CD4-positive, alpha-beta T cell (primary cell): ENCODE measurements at places on chromosomes 1 and 21. TPM values are rescaled to one million over a fixed set of nuclear protein-coding genes. Genes with fewer than 3 reads are reported as not detected.

DNA sequence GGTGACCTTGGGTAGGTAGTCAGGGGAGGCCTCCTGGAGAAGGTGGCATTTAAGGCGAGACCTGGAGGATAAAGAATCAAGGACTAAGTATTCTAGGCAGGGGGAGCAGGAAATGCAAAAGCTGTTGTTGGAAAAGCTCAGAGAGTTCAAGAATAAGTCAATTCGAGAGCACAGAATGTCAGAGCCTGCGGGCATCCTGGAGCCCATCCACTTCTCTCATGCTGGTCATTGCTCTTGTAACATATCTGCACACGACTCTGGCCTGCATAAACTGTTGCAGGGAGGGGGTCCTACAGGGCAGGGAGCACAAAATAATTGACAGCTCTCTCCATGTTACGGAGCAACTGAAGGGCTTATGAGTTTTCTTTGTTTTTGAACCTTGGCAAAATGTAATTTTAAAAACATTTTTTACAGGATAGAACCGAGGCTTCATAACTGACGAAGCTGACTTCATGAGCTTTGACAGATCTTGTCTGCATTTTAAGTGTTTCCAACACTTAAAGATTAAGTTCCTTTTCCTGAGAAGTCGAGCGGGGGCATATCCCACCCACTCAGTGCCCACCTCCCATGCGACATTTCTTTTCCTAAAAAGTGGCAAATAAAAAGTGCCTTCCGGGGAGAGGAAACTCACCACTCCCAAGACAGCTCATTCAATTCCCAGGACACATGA is 4.2 kb downstream of the PLA2G5 start:
- H3K4me3 ChIP-seq = no peak overlapping the region
- DNase-seq = no peak
- no peaks in the 10 kb centered on the region for H3K27me3 ChIP-seq
- no peaks in the 10 kb centered on the region for H3K4me1 ChIP-seq
- H3K36me3 ChIP-seq = no peaks in the 10 kb centered on the region
- no peak overlapping the region for H3K27ac ChIP-seq

- no peak overlapping the region for H3K4me3 ChIP-seq
- no peaks in the 10 kb centered on the region for H3K36me3 ChIP-seq
- H3K27ac ChIP-seq = no peak overlapping the region
- H3K27me3 ChIP-seq = peaks cover 2% of the 10 kb centered on the region
- H3K4me1 ChIP-seq = peaks cover 31% of the 10 kb centered on the region
Measured at GRCh38 chr1:3029991-3030662, 8.9 kb downstream of the ACTRT2 start.

The FAM78B gene
- 0.11 TPM for total RNA-seq

The HMGCS2 gene
- not detected for total RNA-seq

GRCh38 chr1:58089898-58090534 is 456.5 kb downstream of the OMA1 start:
- H3K4me3 ChIP-seq = no peak overlapping the region
- H3K27me3 ChIP-seq = no peaks in the 10 kb centered on the region
- H3K36me3 ChIP-seq = no peaks in the 10 kb centered on the region
- H3K27ac ChIP-seq = no peak overlapping the region
- no peak for DNase-seq

DNA sequence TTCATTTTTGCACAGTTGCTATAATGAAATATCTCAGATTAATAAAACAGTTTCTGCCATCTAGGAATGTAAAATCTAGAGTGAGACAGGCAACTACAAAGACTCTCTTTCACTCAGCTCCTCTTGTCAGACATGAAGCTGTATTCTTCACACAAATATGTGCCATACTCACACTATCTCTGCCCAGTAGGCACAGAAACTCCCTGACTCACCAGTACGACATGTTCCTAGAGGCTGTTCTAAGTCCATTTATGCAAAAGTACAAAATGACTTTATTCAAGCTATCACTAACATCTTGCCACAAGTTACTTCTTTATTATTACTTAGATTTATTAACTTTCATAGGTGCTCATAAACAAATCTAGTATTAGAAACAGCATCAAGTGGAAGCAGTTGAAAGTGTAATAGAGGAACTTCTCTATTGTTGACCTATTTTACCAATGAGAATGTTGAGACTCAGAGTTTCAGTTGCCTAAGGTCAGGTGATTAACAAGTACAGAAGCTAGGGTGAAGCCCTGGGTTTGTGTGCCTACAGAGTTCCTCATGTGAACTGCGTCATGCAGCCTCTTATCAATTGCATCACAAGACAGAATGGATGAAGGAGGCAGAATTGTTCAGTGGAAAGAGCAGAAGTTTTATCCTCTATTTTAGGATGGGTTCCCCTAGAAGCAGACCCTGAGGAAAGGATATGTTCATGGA is 98.9 kb downstream of the RGS2 start:
- no peak overlapping the region for H3K27ac ChIP-seq
- no peak overlapping the region for H3K4me3 ChIP-seq
- no peaks in the 10 kb centered on the region for H3K36me3 ChIP-seq
- no peak for DNase-seq
- no peaks in the 10 kb centered on the region for H3K4me1 ChIP-seq

DNA sequence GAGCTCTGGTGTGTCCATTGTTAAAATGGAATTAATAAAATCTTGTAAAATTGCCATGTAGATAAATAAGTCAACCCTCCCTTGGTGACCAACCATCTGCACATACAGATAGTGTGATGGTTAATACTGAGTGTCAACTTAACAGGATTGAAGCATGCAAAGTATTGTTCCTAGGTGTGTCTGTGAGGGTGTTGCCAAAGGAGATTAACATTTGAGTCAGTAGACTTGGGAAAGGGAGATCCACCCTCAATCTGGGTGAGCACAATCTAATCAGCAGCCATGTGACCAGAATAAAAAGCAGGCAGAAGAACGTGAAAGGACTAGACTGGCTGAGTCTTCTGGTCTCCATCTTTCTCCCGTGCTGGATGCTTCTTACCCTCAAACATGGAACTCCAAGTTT is 174.8 kb downstream of the LTN1 start:
- H3K27ac ChIP-seq = no peak overlapping the region
- no peak overlapping the region for H3K4me3 ChIP-seq
- DNase-seq = no peak
- no peaks in the 10 kb centered on the region for H3K4me1 ChIP-seq
- H3K36me3 ChIP-seq = no peaks in the 10 kb centered on the region
- H3K27me3 ChIP-seq = no peaks in the 10 kb centered on the region

GRCh38 chr1:160858097-160858496 is 4.6 kb downstream of the CD244 start:
- H3K4me1 ChIP-seq = peaks cover 27% of the 10 kb centered on the region
- no peak for DNase-seq
- no peaks in the 10 kb centered on the region for H3K36me3 ChIP-seq
- no peak overlapping the region for H3K4me3 ChIP-seq
- H3K27me3 ChIP-seq = no peaks in the 10 kb centered on the region
- no peak overlapping the region for H3K27ac ChIP-seq

The CDCA8 gene
- 0.36 TPM for total RNA-seq

DNA sequence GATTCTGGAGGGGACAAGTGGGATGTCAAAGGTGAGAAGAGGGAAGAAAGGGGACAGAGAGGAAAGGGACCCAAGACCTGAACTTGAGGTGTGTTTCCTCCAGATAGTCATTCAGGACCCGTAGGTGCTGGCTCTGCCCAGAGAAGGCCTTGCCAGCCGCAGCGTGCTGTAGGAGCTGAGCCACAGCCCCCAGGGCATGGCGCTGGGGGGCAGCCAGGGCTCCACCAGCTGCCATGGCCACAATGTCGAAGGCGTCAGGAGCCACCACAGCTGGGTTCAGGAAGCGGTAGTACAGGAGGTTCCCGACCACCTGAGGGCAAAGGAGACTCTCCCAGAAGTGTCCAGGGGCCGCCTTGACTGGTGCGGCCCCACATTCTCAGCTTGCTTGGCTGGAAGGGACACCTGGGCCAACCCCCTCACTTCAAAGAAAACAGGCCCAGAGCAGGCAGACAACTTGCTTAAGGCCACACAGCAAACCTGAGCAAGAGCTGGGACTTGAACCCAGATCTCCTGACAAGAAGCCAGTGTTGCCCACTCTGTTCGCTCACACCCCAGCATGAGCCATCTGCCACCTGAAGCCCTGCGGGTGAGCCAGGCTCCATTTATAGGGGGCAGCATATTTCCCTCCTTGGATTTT is 34.0 kb upstream of the MEF2D start:
- no peaks in the 10 kb centered on the region for H3K27me3 ChIP-seq
- H3K36me3 ChIP-seq = no peaks in the 10 kb centered on the region
- no peaks in the 10 kb centered on the region for H3K4me1 ChIP-seq
- DNase-seq = no peak
- no peak overlapping the region for H3K27ac ChIP-seq

DNA sequence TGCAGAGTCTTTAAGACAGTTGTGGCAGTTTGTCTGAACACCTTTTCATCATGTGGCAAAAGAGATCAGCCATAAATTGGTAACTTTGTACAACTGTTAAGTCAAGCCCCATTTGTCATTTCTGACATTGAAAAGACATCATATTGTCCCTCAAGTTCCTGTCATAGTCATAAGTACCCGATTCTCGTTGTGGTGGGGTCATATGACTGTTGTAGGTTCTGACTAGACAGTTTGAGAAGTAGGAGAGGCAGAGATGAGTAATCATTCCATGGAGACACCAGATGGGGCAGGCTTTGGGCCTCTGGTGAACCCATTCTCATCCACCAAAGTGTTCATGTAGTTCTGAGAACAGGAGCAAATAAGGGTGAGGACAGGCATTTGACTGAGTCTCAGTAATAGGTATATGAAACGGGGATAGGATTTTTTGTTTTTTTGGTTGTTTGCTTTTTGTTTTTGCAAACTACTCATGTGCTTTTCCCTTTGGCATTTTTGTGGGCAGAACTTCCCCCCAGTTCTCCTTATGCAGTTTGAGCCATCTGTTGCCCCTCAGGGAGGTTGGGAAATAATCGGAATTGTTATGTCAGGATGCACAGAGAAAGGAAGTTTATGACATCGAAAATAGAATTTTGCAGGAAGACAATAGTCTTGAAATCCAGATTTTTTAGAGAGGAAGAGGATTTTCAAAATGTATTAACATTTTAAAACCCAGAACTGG is 86.9 kb upstream of the KCNE2 start:
- H3K36me3 ChIP-seq = no peaks in the 10 kb centered on the region
- H3K27ac ChIP-seq = no peak overlapping the region
- no peaks in the 10 kb centered on the region for H3K27me3 ChIP-seq
- no peaks in the 10 kb centered on the region for H3K4me1 ChIP-seq
- H3K4me3 ChIP-seq = no peak overlapping the region

- H3K36me3 ChIP-seq = no peaks in the 10 kb centered on the region
- H3K4me1 ChIP-seq = no peaks in the 10 kb centered on the region
- no peak overlapping the region for H3K27ac ChIP-seq
- no peak overlapping the region for H3K4me3 ChIP-seq
Measured at GRCh38 chr1:60963167-60963940, 119.0 kb upstream of the NFIA start.

GRCh38 chr1:75589637-75590036 is 21.3 kb downstream of the SLC44A5 start:
- no peaks in the 10 kb centered on the region for H3K4me1 ChIP-seq
- DNase-seq = no peak
- no peaks in the 10 kb centered on the region for H3K36me3 ChIP-seq
- no peak overlapping the region for H3K4me3 ChIP-seq
- H3K27me3 ChIP-seq = peaks cover 5% of the 10 kb centered on the region

GRCh38 chr1:162138599-162139181 is 69.2 kb downstream of the NOS1AP start:
- no peaks in the 10 kb centered on the region for H3K36me3 ChIP-seq
- no peak overlapping the region for H3K27ac ChIP-seq
- no peaks in the 10 kb centered on the region for H3K4me1 ChIP-seq
- peaks cover 7% of the 10 kb centered on the region for H3K27me3 ChIP-seq
- no peak overlapping the region for H3K4me3 ChIP-seq

DNA sequence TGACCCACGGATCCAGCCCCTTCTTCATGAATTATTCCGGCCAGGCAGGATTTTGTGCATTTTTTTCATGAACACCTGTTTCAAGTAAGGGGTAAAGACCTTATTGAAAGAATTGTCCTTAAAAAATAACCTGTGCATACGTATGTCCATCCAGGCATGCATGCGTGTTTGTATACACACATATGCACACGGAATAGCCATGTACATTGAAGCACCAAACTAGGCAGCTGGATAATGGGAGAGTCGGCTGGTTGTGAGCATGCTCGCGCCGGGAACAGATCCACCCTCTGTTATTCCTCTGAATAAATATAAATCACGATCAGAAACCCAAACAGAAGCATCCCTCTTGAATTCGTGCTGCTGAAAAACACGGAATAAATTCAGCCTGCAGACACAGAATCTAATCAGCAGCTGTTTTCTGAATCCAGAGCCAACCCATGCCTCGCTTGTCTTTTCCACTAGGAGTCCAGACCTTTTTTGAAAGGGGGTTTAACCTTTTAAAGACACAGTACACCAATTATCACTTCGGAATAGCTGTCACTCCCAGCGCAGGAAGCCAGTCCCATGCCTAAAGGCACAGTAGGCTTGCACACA is at the start of gene HIVEP3:
HIVEP3 (minus strand) TSS at position 473 of the 594 bp plus-strand sequence.
- H3K4me1 ChIP-seq = peaks cover 62% of the 10 kb centered on the region
- peak within 1 kb of the TSS; percentile 57 for H3K27ac ChIP-seq
- no peak for DNase-seq

The GJB3 gene
- total RNA-seq = not detected

The DAB1 gene
- total RNA-seq = 0.61 TPM

- peak overlapping the region; percentile 47 for H3K27ac ChIP-seq
- no peaks in the 10 kb centered on the region for H3K27me3 ChIP-seq
- H3K4me1 ChIP-seq = peaks cover 72% of the 10 kb centered on the region
Measured at GRCh38 chr1:27632387-27633297, 2.3 kb downstream of the FGR start.

DNA sequence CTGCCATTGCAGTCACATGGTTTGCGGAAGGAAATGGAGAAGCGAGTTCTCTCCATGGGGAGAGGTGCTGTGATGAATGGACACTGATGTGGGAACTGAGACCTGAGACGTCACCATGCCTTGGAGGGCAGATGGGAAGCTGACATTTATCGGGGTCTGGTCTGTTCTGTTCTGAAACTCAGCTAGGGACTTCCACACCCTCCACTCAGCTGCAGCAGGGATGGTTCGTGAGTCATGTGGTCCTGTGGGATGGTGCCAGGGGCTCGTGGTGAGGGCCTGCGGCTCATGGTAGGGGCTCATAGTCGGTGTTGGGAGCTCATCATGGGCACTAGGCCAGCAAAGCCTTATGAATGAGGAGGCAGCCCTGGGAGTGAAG is 6.1 kb downstream of the GPR137B start:
- no peaks in the 10 kb centered on the region for H3K27me3 ChIP-seq
- no peak for DNase-seq
- H3K4me1 ChIP-seq = peaks cover 25% of the 10 kb centered on the region
- H3K27ac ChIP-seq = no peak overlapping the region
- H3K36me3 ChIP-seq = no peaks in the 10 kb centered on the region
